LNCaP clone FGC (cell line): ENCODE measurements at places on chromosomes 5 and 9.

- DNase-seq, result no peak
Observed at GRCh38 chr5:155066886-155067595, 53.5 kb downstream of the KIF4B start.

- no peak for DNase-seq
Observed at GRCh38 chr5:32836176-32836575, 125.1 kb downstream of the NPR3 start.

DNA sequence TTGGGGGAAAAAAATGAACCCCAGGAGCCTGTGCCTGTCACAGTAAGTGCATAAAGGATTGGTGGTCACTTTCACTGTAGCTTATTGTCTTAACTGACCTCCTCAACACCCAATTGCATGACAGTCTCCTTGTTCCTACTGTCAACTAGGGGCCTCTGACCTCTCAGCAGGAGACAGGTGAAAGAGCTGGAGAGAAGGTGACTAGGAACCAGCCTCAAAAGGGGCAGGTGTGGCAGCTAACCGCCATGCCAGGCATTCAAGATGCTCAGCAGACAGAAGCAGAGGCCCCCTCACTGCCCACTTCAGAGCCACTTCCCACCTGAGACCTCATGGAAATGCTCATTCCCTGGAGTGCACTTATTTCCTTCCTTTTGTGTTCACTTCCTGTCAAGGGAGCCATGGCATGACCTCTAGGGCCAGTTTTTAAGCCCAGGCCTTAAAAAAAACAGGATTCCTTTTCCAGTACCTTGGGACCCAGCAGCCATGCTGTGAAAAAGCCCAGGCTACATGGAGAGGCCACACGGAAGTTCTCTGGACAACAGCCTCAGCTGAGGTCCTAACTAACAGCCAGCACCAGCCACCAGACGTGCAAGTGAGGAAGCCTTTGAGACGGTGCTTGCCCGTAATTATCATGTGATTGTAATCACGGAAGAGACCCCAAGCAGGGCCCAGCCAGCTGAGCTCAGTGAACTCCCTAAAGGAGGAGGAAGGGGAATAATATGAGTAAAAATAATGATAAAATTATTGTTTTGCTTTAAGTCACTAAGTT lies 74.9 kb downstream of the NSUN2 start:
- DNase-seq, result no peak

- DNase-seq, result peak; percentile 95
Observed at GRCh38 chr5:54296386-54296785, 14.0 kb downstream of the ARL15 start.

DNA sequence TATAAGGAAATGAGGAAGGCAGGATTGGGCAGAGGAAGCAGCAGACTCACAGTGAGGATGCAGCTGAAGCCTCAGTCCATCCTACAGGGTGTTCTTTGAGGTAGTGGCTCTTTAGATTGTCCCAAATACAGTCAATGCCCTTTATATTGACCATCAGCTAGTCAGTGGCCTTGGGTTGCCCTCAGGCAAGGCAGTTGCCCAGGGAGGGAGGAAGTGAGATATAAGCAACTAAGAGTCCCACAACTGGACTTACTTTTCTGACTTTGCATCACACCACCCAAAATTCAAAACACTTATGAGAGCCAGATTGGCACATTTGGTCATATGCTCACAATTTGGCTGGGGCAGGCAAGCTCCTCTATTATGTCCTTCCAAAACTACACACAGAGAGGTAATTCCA lies 9.4 kb upstream of the SLC12A2 start:
- no peak for DNase-seq

DNA sequence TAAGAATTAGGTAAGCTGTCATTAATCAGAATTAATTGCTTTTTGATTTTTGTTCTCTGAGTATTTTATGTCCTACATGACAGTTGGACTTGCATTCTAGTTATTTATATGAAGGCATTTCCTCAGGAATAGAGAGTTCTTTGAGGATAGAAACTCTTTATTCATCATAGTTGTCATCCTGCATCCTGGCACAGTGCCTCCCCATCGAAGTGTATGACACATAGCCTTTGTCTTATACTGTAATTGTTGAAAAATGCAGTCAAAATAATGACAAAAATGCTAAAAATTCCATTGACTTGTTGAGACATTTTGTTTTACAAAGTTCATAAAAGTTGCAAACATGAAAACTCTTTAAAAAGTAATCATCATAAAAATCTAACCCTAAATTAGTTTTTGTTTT lies 36.5 kb downstream of the CFAP95 start:
- DNase-seq, result no peak

- DNase-seq, result no peak
Observed at GRCh38 chr5:103120607-103121200, 603 bp downstream of the PPIP5K2 start.

GRCh38 chr5:41191249-41191648 lies 22.1 kb downstream of the C6 start:
- no peak for DNase-seq

DNA sequence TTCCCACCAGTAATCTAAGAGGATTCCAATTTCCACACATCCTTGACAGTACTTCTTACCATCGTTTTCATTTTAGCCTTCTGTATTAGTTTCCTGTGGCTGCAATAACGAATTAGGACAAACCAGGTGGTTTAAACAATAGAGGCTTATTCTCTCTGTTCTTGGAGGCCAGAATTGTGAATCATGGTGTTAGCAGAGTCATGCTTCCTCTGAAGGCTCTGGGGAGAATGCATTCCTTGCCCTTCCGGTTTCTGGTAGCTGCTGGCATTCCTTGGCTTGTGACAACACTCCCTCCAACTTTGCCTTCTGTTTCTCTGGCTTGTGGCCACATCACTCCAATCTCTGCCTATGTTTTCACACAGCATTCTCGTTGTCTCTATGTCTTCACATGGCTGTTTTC lies 23.5 kb downstream of the RIGI start:
- DNase-seq, result no peak

DNA sequence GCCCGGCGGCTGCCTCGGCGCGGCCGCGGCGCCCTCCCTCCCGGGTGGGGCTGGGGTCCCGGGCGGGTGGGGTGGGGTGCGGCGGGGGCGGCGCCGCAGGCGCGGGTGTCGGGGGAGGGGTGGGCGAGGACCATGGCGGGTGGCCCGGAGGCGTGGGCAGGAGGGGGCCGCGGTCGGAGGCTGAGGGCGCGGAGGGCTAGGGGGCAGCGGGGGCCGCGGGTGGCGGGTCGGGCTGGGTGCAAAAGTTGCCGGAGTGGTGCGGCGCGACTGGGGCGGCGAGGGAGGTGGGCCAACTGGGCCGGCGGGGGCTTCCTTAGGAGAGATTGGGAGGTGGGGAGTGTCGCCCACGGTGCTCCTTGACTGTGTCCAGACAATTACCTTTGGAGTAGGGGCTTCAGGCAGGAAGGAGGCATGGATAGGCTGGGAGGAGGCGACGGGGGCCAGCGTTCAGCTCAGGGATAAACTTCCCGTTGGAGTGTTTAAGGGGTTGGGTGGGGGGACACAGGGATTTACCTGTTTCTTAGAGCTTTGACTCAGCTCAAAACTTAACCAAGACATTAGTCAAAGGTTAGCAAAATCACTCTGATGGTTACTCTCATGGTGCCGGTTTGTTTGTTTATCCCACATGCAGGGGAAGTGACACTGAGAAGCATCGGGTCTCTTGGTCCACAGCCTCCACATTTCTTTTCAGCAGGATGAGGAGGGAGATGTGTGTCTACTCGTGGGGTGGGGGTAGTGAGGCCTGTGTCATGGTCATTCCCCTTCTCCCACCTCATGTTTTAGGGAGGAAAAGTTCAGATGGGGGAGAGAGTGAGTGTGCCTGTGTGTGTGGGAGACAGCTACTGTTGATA lies 859 bp downstream of the CSNK1G3 start:
- DNase-seq, result peak; percentile 3

GRCh38 chr5:57804007-57804444 lies 321.4 kb upstream of the ACTBL2 start:
- no peak for DNase-seq

- DNase-seq, result no peak
Observed at GRCh38 chr5:124941051-124942049, 194.9 kb upstream of the ZNF608 start.

DNA sequence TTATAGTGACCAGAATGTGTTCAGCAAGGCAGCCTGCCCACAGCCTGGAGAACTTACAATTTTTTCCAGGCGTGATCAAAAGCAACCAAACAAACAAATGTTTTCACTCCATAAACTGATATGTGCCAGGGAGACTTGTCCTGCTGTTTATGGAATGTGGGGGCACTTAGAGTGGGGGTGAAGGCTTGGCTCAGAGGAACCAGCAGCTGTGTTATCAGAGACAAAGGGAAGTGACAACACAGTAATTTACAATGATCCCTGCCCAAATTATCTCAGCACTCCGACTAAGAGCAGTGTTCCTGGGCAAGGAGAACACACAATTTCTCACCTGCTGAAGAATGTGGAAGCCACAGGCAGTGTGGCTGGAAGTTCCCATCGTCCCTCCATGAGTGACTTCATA lies 429.1 kb upstream of the IRX4 start:
- DNase-seq, result no peak

DNA sequence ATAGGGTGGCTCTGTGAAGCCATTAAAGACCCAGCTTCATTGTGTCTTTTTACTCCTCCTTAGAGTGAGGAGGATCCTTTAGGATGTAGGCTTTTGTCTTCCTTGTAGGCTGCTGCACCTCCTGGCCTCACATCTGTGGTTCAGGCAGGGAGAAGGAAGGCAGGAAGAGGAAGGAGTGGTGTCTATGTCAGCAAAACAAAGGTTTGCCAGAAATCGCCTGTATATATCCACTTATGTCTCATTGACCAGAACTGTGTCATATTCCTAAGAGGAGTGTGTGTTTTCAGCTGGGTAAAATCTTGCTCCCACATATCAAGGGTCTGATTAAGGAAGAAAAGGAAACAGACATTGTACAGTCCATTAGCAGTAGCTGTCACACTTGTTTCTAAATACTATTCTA lies 213.8 kb downstream of the ARHGAP26 start:
- no peak for DNase-seq

GRCh38 chr9:22103685-22104575 lies 94.8 kb upstream of the CDKN2B start:
- peak; percentile 95 for DNase-seq

DNA sequence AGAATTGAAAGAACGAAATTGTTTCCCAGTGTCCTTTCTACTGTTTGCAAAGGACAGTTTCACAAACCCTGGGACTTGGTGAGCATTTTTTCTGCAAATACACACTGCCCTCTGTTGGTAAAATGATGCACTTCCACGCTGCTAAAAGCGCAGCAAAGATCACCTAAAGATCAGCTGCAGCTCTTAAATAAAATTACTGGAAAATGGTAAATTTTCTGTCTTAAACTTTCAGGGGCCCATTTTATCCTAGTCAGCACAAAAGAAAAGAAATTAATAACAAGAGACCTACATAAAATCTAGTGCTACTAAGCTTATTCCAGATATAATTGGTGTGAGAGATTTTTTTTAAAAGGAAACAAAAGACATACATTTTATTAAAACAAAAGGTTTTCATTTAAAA lies 566.0 kb downstream of the CAAP1 start:
- peak; percentile 26 for DNase-seq

- no peak for DNase-seq
Observed at GRCh38 chr5:177132136-177133095, 1.2 kb upstream of the NSD1 start.

GRCh38 chr9:103714992-103715391 lies 379.1 kb upstream of the SMC2 start:
- no peak for DNase-seq

DNA sequence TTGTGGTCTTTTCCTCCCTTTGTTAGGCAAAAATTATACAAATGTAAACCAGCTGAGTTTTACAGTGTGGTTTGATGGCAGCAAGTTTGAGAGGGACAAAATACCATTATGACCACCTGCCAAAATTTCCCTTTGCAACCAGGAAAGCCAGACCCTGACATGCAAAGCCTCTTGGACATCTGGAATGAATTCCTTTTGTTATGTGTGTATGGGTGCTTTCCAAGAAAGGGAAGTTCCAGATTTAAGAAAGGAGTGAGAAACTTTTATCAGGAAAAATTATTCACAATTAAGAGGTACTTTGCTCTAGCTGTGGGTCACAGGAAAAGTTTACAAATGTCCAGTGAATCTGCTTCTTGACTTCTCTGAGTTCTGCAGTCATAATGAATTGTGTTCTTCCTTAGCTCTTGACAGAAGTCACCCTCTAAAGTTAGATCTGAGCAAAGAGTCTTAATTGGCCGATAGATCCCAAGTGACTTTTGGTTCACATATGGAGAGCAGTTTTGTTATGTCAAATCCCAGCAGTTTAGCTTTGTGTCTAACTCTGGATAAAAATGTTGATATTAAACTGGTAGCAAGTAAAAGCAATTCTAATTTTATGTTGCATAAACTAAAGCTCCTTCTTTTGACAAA lies 295.9 kb upstream of the ZNF608 start:
- DNase-seq, result no peak

DNA sequence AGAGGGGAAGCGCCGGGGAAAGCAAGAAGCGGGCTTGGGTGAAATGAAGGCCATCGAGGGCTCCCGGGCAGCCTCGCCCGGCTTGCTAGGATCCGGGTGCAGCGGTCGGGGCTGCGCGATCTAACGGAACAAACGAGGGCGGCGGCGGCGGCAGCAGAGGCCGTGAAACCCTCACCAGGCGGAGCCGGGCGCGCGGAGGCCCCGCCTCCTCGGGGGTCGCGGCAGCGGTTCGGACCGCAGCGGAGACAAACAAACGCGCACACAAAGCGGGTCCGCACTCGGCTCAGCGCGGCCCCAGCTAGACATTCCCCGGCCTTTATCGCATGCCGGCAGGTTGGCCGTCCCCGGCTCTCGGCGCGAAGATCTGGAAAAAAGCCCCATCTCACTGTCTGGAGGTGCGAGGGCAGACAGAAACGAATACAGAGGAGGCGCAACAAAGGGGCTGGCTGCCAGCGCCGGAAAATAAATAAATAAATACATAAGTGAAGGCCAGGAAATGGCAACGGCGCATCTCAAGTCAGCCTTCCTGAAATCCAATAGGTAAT lies 10.5 kb upstream of the TRIM36 start:
- DNase-seq, result no peak

GRCh38 chr9:34606905-34607304 lies 5.0 kb downstream of the RPP25L start:
- no peak for DNase-seq

GRCh38 chr5:3009605-3010004 lies 258.1 kb upstream of the IRX2 start:
- DNase-seq, result no peak

- no peak for DNase-seq
Observed at GRCh38 chr5:96789794-96790330, 17.9 kb downstream of the ERAP1 start.
